Caudate nucleus (tissue), 63 donors: ENCODE measurements at places on chromosomes 16 and 17.

DNA sequence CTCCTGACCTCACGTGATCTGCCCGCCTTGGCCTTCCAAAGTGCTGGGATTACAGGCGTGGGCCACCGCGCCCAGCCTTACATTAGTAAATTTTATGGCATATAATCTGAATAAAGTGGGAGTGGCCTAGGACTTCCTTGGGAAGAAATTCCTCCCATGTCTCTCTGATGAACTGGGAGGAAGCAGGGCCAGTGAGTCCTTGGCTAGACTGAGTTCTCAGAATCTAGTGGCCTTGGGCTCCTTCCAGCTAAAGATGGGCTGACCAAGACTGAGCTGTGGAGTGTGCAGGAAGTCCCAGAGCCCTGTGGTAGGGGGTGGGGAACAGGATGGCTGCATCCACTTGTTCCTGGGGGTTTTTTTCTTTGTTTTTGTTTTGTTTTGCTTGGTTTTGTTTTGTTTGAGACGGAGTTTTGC, 10.0 kb upstream of the NAGLU start:
- DNase-seq, result no peak

- DNase-seq, result no peak
Observed at GRCh38 chr17:29726715-29727252, 104.1 kb upstream of the CORO6 start.

DNA sequence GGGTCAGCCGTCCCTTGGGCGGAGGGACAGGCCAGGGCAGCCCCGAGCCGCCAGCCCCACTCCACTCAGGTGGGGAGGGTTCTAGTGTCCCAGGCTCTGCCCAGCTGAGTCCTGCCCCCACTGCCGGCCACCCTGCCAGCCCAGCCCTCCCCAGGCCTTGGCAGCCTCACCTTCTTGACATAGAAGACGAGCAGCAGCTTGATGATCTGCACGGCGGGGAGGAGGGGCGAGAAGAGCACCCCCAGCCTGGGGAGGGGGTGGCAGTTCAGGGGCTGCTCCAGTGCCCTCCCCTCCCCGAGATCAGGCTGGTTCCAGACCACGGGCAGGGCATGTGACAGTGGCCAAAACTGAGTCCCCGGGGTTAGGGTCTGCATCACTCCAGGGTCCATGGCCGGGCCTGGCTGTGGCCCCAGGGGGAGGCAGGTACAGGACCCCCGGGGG, 9.7 kb downstream of the TMC6 start:
- DNase-seq, result no peak

GRCh38 chr16:69378760-69379159, 7.0 kb downstream of the TERF2 start:
- DNase-seq, result no peak

- DNase-seq, result no peak
Observed at GRCh38 chr16:78633551-78633950, 534.1 kb downstream of the WWOX start.

- no peak for DNase-seq
Observed at GRCh38 chr17:17367931-17368330, 64.8 kb downstream of the NT5M start.

DNA sequence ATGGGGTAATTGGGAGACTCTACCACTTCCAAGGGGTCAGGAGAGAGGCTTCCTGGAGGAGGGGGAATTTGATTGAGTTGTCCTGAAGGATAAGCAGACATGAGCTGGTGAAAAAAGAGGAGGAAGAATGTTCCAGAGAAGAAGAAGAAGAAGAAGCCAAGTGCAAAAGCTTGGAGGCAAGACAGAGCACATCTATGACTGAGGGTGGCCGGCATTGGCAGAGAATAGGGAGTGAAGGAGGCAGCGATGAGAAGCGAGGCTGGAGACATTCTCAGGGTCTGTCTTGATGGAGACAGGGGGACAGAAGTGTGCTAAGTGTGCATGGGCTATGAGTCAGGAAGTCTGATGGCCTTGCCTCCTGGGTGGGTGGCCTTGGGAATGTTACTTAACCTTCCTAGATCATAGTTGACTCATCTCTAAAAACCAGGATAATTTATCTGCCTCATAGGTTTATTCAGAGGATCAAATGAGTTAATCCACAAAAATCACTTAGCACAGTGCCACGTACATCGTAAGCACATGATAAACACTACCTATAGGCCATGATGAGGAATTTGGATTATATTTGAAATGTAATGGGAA, 171.7 kb downstream of the ABCC12 start:
- DNase-seq, result no peak

- DNase-seq, result no peak
Observed at GRCh38 chr17:17321356-17322025, 18.3 kb downstream of the NT5M start.

DNA sequence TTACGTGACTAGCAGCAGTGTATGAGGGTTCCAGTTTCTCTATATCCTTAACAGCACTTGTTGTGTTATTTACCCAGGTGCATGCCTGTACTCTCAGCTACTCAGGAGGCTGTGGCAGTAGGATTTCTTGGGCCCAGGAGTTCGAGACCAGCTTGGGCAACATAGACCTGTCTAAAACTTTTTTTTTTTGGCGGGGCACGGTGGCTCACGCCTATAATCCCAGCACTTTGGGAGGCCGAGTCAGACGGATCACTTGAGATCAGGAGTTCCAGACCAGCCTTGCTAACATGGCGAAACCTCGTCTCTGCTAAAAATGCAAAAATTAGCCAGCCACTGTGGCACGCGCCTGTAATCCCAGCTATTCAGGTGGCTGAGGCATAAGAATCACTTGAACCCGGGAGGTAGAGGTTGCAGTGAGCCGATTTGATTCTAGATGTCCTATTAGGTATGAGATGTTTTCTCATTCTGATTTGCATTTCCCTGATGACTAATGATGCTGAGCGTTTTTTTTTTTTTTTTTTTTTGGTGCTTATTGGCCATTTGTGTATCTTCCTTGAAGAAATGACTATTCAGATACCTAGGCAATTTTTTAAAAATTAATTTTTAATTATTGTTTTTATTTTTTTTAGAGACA, 13.4 kb downstream of the CASC3 start:
- DNase-seq, result no peak

DNA sequence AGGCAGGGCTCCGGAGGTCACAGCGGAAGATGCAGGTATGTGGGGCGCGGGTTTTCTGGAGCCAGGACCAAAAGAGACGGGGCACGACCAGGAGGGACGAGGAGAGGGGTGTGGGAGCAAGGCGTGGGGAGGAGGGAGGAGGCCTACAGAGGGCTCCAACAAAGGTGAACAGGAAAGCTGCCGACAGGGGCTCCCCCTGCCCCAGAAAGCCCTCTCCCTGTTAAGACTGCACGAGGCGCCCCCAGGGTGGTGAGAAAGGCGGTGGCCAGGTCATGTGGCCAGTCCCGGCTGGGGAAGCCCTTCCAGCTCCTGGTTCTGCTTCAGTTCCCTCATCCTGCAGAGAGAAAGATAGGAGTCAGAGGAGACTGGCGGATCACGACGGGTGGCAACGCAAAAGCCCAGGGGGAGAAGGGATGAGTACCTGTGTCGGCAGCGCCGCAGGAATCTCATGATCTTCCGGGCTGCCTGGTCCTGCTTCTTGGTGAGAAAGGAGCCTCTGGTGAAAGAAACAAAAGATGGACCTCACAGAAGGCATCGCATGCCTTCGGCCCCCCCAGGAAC, 949 bp upstream of the SPAG7 start:
- DNase-seq, result no peak

DNA sequence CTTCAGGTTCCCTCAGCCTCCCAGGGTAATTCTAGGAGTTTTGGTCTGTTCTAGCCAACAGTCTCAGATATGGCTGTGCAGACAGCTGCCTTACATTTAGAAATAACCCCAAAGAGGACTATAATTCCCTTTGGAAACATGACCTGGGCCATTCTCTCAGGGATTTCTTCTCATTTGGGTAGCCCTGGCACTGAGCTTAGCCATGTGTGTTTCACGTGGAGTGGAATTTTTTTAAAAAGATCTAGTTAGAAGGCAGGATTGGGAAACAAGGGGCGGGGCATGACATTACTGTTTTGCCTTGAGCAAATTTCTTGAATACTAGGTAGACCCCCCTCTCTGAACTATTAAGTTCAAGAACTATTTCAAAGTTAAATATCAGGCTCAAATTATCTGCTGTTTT, 29.6 kb upstream of the MRC2 start:
- DNase-seq, result no peak

DNA sequence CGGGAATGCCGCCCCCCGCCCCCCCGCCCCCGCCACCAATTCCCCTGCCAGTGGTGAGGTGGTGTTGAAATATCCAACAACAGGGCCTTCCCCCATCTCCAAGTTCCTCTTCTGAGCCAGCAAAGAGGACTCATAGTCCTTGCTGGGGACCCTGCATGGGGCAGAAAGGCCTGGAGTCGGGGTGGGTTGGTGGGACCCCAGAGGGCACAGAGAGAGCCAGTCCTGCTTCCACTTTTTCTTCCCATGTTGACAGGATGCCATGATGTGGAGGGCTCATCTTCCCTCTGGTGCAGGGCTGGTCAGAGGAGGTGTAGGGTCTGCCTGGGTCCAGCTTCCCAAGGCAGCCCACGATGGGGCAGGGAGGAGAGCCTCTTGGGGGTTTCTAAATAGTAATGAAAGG, 49.0 kb upstream of the PIK3R6 start:
- no peak for DNase-seq

DNA sequence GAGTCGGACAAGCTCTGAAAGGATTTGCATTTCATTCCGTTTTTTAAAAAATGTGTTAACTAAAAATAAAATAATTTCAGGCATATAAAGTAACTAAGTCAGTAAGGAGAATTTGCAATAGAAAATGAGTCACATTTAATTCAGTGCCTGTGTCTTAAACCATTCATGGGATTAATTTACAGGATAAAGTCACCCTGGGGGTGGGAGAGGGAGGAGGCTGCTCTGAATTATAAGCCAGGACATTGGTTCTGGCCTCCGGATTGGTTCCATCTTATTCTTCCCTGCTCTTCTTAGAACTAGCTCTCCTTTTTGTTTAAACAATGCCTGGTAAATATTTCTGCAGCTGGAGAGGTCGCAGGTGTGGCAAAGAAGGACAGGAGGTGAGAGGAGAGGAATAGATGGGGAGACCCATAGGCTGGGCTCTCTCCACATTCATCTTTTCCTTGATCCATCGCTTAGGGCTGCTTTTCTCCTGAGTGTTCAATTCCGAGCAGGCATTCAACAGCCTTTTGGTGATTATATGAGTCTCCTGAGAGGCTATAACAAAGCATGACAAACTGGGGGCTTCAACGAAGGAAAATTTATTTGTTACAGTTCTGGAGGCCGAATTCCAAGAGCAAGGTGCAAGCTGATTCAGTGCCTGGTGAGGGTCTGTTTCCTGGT, 319.2 kb downstream of the PHKB start:
- DNase-seq, result no peak

DNA sequence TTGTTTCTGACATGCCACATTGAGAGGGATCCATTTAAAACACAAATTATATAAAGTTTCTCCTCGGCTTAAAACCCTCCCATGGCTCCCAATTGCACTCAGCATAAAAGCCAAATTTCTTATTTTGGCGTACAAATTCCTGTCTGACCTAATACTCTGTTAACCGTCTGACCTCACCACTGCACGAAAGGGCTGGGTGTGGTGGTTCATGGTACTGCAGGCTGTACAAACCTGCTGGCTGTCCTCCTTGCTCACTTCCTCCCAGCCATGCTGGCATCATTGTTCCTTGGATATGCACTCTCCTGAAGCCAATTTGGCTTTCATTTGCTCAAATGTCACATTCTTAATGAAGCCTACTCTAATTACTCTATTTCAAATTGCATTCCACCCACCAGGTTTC, 301.6 kb upstream of the C16orf82 start:
- no peak for DNase-seq

DNA sequence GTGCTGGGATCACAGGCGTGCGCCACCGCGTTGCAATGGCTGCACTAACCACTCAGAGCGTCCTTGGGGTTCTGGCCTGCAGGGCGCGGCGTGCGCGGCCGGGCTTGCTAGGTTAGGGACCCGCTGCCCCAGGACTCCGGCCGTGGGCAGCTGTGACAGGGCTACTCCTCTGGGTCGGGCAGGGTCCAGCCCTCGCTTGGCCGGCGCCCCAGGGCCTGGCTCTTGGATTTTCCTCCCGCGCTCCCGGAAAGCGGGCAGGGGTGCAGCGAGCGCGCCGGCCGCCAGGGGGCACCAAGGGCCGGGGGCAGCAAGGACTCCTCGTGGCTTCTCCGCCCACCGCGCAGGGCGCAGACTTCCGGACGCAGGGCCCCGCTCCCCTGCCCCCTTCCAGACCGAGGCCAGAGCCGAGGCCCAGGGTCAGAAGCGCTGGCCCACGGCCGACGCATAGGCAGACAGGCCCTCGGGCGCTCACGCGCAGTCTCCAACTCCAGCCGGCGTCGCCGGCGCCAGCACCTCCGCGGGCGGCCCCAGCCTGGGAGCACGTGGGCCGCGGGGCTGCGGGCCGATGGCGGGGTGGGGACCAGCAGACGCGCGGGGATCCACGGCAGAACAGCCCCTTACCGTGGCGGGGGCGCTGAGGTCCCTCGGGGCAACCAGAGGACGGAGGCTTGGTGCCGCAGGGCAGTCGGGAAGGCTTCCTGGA, 355 bp downstream of the TLE7 start:
- DNase-seq, result no peak

DNA sequence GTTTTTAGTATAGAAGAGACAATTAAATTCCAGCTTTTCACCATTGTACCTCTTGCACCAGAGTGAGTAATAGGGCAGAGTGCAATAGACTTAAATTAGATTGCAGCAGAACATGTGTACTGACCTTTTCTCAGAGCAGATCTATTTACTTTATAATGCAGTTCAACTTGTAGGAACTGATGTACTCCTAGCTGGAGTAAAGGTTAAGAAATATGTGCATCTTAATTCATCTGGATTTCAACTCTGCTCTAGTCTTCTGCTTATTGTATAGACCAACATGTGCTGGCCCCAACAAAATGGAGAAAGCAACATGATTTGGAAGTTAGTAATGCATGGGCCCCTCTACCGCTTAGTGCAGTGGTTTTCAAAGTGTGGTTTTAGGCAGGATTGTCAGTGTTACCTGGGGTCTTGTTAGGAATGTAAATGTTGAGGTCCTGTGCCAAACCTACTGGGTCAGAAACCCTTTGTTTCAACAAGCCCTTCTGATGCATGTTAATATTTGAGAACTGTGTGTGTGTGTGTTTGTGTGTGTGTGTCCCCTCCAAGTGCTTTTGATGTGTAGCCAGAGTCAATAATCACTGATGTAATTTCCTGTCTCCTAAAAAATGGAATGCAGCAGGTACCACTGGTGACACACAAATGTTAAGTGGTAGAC, 138.6 kb downstream of the TOX3 start:
- DNase-seq, result no peak

- DNase-seq, result no peak
Observed at GRCh38 chr16:66996983-66997358, 8.6 kb downstream of the CES4A start.

GRCh38 chr16:79613009-79613408, 12.5 kb upstream of the MAF start:
- DNase-seq, result no peak
